Stimulated activated CD4-positive, alpha-beta T cell treated with anti-CD3 and anti-CD28 coated beads, Interleukin-1b, Interleukin-23, amount 100 ng/mL, for 1 hour (primary cell): ENCODE measurements at places on chromosomes 12 and 14.

DNA sequence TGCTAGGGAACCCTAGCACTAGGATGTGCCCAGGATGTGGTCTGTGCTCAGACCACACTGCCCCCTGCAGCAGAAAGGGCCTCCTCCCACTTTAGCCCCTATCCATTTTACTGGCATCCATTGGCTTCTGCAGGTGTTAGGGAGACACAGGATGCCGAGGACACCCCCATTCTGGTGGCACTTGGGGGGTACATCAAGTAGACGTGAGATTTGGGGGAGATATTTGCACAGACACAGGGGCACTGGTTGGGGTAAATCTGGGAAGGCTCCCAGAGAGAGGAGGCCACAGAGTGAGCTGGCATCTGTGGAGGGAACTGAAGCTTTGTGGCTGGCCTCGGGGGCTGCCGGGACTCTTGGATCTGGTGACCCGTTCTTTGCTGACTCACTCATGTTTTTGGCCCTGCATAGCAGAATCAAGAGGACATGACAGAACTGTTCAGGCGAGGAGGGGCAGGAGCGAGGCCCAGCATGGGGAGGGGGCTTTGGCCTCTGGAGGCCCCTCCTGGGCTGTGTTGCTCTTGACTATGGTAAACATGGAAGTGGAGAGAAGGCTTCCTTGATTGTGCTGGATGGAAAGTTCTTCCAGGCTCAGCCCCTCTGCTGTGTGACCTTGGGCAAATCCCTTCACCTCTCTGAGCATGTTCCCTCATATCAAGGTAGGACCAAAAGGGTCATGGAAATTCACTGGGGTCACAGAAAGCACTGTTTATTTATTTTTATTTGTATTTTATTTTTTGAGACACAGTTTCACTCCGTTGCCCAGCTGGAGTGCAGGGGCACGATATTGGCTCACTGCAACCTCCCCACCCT lies 1.8 kb downstream of the PLBD2 start:
- no peak for DNase-seq

GRCh38 chr12:79555028-79555925 lies 135.5 kb downstream of the PAWR start:
- no peak for DNase-seq

- no peak for DNase-seq
These were observed 129.5 kb downstream of the EXOC5 start for GRCh38 chr14:57139173-57139572.

- DNase-seq: no peak
These were observed 221.6 kb downstream of the SLC25A21 start for GRCh38 chr14:36950812-36951211.
